ENCODE measurements at places on chromosomes 12 and 14.

DNA sequence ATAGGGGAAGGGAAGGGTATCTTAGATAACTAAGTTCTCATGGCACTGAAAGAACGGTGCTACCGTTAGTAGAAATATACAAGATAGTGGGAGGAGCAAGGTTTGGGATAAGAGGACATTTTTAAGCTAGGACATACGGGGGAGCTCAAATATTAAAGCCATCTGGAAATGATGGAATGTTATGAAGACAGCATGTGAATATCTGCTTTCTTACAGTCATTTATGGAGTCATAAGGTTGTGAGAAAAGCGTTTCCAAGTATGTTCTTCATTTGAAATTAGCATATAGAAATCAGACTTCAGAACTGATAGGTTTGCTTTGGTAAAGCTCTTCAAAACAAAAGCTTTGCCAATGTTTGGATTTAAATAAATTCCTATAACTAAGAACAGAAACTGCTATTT, 62.3 kb downstream of the OTOGL start:
- no peak for DNase-seq

- no peak for DNase-seq
These were observed 6.4 kb downstream of the PGAM5 start for GRCh38 chr12:132717011-132717410.

- peak; percentile 69 for DNase-seq
These were observed 18.0 kb downstream of the LRRC74A start for GRCh38 chr14:76844223-76844622.

DNA sequence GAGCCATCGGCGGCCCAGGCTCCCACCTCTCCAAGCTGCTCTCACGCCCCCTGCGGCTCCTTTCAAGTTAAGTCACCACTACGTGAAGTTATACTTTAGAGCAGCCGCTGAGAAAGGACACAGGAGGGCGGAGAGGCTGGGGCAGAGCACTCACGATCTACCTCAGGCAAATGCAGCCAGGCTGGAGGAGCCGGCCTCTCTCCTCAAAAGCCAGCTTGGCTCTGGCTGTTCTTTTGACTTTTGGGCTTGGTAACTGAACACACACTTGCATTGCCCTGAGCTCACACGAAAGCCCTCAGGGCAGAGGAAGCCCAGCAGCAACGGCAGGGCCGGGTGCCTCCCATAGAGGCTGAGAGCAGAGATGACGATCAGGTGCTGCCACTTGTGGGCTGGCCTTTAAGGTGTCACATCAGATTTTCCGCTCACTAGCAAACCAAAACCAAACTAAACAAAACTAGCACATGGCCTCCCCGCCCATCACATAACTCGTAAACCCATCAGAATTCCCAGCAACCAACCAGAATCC, 75.2 kb downstream of the PITPNM2 start:
- peak; percentile 60 for DNase-seq

DNA sequence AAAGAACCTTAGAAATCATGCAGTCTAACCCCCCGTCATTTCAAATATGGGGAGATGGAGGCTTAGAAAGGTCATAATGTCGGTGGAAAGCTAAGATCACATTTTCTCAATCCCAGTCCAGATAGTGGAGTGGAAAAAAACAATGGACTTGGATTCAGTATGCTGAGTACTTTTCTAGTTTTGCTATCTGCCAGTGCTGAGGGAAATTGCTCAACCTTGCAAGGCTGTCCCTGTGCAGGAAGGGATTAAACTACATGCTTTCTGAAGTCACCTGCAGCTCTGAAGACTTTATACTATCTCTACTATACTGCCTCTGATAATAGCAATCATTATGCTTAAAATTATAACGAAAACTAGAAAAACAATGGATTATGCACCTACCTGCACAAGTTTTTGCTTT, 272.8 kb downstream of the LRIG3 start:
- DNase-seq = no peak

GRCh38 chr14:49879646-49880204, 13.2 kb upstream of the ARF6 start:
- DNase-seq = peak; percentile 68

- peak; percentile 14 for DNase-seq
These were observed 20.5 kb upstream of the FAM181A start for GRCh38 chr14:93906341-93907329.

GRCh38 chr12:87827638-87828264, 201.4 kb downstream of the C12orf50 start:
- DNase-seq = no peak

DNA sequence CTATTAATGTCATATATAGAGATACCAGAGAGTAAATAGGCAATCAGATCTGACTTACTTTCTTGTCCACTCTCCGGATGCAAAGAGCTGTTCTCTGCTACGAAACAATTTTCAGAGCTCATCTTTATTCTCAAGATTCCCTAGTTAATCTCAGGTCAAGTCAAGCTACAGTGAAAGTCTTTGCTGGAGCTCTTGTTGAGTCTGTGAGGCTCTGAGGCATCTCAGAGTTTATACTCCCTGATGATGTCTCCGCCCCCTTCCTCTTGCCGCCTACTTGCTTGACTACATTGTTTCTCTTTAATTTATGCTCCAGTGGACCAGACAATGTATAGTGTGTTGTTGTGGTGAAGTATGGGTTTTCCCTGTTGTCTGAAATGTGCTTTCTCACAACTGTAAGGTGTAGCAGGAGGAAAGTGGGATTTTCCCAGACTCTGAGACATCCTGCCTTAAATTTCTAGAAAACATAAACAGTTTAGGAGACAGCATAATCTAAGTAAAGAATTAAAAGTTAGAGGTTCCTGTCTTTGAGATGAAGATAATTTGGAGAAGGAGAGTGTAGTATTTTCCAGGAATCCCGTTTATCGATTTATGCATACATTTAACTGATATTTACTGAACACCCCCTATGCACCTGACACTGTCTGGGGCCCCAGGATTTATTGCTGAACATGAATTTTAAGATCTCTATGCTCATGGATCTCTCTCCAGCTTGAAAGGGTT, at the start of gene CD69:
Gene CD69 (minus strand): TSS at position 203 of the 720 bp plus-strand sequence. CDS start 81 bp downstream, at position 122.
- peak; percentile 93 for DNase-seq

DNA sequence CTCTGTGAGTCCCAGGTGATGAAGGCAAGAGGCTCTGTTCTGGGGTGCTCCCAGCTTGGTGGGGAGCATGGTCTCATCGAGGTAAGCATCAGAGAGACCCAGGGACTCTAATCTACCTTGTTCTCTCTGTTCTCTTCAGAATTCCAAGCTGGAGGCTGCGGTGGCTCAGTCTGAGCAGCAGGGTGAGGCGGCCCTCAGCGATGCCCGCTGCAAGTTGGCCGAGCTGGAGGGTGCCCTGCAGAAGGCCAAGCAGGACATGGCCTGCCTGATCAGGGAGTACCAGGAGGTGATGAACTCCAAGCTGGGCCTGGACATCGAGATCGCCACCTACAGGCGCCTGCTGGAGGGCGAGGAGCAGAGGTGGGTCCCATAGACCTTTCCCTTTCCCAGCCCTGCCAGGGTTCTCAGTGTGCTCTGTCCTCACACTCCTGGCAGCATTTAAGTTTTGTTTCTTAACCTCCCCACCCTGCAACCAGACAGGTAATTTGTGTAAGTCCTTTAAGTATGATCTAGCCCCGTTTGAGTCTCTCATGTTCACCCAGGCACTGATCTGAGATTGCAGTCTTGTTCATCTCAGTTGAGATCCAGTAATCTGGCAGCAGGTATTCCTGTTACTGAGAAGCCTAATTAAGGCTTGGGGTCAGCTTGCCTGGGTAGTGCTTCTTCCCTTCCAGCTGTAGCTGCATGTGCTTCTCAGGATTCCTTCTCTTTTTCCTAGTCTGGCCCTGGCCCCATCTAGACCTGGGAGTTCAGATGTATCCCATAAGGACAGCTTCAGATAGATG, 14.8 kb upstream of the KRT81 start:
- no peak for DNase-seq
